SW 1271 (cell line): ENCODE measurements at places on chromosomes 6 and 20.

GRCh38 chr6:56491606-56492328 lies 150.9 kb downstream of the DST start:
- DNase-seq, result no peak

DNA sequence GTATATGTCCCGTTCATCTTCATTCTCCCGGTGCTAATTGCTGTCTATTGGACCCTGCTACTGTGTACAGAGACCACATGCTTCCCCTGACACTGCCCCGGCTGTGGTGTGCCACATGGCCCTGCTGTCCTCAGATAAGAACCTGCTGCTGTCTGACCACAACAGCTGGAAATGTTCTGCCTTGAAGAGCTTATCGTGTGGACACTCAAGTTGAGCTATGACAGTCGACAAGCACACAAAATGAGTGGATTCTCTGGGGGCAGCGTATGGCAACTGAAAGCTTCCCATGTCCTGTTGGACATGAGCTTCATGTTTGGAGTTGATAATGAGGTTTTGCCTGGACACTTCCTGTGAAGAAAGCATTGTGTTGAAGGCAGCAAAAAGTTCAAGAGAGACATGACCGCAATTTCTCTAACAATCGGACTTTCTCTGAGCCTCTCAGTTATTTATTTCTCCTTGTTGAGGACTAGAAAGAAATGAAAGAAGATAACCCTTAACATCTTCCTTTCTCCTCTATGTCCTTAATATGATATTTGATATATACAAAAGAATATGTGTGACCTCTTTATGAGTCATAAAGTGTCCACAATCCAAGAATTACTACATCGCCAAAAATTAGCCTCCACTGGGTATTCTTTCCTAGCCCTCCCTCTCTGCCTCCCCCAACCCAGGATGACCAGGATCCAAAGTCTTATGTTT lies 187.1 kb upstream of the TCF21 start:
- no peak for DNase-seq

- no peak for DNase-seq
Observed at GRCh38 chr6:144683216-144684070, 398.3 kb downstream of the UTRN start.

DNA sequence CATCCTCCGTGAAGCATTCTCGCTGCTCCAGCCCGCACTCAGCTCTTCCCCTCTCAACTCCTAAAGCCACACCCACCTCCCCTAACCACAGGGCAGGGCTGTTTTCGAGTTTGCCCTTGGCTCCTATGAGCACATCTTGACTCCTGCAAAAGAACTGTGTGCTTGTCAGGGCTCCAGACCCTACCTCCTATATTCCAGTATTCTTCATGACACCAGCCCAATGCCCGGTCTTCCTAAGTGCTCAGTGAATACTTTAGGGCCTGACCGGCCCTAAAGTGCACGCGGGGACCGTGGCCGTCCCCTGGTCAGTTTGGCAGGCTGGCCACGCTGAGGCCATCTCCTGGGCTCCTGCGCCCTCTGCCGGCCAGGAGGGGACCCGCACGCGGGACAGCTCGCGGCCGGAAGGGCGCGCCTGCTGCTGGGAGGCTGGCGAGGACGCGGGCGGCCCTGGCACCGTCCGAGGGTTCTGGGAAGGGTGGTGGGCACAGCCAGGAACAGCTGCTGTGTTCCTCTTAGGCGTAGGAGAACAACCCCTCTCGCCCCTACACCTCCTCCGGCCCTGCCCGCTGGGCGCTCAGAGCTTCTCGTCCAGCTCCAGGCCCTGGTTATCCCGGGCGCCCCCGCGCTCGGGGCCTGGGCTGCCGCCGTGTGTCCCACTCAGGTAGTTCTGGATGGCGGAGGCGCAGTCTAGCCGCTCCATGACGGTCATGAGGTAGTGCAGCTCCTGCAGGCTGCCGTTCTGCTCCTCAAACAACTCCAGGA lies 11.0 kb downstream of the UNC5CL start:
- DNase-seq, result no peak

- no peak for DNase-seq
Observed at GRCh38 chr20:33858666-33859065, 47.5 kb downstream of the CHMP4B start.

GRCh38 chr6:19297880-19298279 lies 539.3 kb upstream of the ID4 start:
- no peak for DNase-seq

- no peak for DNase-seq
Observed at GRCh38 chr20:52031563-52032303, 159.8 kb downstream of the ZFP64 start.

GRCh38 chr6:130796313-130796905 lies 30.8 kb upstream of the SMLR1 start:
- DNase-seq, result no peak

GRCh38 chr6:11067348-11067747 lies 23.2 kb upstream of the ELOVL2 start:
- no peak for DNase-seq

DNA sequence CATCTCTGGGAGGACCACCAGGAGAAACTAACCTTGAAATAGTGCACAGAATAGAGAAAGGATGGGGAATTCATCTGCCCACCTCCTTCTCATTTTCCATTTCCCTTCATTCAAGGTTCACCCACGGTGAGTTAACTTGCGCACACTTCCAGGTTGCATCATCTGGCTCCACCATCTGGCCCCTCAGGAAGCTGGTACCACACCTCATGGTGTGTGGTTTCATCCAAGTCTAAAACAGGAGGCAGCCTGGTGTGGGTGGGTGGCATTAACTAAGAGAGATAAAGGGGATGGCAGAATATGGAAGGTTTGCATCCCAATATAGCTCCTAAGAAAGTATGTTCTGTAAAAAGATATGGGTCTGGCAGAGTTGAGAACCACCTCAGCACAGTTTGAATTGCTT lies 3.8 kb downstream of the ZNF334 start:
- DNase-seq, result no peak

DNA sequence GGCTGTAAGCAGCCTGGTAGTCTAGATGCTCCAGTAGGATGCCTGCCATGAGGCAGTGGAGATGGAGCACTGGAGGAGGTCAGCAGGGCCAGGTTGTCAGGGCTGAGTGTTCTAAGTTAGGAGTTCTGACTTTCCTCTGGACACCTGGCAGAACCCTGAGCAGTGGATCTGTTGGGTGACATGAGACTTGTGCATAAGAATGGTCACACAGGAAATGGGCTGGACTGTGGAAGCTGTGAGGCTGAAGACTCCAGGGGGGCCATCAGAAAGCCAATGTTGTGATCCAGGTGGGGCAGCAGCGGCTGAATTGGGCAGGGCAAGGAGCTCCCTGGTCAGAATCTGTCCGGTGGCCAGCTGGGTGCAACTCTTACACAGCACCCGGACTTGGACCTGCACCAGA lies 23.9 kb upstream of the C20orf203 start:
- DNase-seq, result no peak

GRCh38 chr20:38859070-38859690 lies 53.7 kb downstream of the PPP1R16B start:
- DNase-seq, result no peak

DNA sequence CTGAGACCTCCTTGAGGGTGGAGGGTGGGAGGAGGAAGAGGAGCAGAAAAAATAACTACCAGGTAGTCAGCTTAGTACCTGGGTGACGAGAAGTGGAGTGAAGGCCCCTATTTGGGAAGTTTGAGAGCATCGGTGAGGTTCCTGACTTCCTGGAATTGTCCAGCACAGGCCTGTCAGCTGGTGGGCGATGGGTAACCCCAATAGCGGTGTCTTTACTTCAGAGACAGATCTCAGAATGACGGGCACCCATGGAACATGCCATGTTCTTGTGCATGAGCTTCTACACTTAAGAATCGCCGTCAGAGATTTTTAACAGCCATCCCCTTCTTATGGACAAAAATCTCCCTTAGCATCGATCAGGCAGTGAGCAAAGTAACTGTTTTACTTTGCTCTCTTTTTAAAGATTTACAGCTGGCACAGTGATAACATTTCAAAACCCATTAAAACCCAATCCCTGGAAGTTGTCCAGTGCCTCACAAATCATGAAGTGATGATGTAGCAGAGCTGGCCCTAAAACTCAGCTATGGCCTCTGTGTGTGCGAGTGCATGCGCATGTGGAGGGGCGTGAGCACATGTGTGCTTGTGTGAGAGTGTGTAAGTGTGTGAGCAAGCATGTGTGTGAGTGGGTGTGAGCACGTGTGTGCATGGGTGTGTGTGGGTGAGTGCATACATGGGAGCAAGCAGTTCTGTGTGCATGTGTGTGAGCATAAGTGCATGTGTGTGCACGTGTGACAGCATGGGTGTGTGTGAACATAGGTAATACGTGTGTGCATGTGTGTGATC lies 85.2 kb downstream of the DLL1 start:
- DNase-seq, result no peak

DNA sequence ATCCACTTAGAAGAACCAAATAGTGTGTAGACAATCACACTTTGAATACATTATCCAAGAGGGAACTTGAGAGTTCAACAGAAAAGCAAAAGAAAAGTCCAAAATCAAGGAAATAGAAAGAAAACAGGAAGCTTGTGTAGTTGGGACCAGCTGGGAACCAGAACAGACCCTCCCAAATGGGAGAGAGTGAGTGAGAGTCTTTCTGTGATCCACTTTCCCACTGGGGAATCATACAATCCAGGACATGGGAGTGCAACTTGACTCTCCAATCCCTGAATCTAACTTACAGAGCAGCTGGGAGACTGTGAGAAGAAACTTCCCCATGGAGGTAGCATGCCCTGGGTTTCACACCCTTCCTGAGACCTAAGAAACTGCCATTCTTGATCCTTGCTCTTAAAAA lies 27.0 kb downstream of the TREML4 start:
- DNase-seq, result no peak

DNA sequence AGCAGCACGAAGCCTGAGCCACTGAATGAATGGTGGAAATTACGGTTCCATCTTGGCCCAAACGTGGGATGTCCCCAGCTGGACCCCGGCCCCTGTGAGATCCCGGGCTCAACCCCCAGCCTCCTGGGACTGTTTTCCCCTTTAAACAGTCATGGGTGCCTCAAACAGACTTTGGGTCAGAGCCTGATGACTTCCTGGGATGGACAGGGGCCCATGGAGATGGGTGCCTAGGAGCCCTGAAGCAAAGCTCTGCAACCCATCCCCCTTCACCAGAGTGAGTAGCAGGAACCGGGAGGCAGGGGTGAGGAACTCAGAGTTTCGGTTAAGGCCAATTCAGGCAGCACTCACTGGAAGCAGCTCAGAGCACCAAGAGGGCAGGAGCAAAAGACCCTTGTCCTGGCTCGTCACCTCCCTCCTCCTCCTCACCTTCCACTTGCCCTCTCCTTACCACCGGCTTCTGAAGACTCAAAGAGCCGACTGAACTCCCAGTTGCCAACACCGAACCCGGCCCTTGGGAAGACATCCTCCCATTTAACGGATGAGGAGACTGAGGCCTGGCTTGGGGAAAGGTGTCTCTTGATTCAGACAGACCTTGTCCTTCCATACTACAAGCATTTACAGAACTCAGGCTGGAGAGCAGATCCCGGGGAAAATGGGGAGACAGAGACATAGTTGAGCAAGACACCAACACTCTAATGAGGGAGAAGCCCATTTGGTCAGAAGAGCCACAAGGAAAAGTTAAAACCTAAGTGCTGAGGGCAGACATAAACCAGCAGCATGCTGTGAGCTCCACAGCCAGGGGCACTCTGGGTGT lies 14.9 kb upstream of the TLDC2 start:
- DNase-seq, result no peak

DNA sequence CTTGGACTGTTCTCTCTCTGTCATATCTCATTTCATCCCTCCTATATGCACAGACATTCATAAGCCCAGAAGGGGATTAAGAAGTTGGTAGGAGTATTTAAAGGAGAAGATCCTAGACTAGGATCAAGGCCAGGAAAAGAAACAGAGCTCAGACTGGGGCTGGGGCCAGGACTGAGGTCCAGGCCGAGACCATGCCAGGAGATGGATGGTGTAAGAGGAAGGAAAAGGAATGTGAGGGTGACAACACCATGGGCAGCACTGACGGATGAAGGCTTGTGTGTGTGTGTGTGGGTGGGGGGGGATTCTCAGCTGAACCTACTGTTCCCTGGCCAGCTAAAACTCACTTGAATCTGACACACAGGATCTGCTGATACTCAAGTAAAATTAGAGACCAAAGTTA lies 182.1 kb downstream of the KIF6 start:
- DNase-seq, result no peak

DNA sequence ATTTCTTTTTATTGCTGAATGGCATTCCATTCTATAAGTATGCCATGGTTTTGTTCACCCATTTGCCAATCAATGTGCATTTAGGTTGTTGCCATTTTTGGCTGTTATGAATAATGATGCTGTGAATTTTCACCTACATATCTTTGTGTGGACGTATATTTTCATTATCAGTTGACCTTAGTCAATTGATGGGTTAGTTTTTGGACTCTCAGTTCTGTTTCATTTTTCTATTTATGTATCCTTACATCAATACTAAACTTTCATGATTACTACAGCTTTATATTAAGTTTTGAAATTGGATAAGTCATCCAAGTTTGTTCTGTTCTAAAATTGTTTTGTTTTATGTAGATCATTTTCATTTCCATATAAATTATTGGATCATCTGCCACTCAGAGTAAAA lies 261.9 kb upstream of the CNR1 start:
- DNase-seq, result no peak

- DNase-seq, result no peak
Observed at GRCh38 chr6:170485159-170485558, 67.9 kb downstream of the PSMB1 start.
